ENCODE measurements at places on chromosomes 3 and 15. TPM values are rescaled to one million over a fixed set of nuclear protein-coding genes. Genes with fewer than 3 reads are reported as not detected.

DNA sequence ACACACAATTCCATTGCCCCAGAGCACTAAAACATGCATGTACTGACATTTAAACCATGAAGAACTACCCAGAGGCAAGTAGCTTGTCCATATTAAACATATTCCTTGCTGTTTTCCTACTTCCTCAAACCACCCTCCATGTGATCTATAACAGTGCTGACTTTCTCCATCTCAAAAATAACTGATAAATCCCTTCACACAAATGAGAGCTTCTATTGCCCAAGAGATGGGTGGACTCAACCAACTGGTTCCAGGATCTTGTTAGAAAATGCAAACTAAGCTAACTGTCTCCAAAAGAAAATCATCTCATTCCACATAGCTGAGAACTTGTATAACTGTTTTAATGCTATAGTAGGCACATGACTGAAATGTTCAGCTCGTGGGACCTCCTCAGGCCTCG is 29.6 kb downstream of the DCLK3 start:
- H3K27me3 ChIP-seq: no peaks in the 10 kb centered on the region
- H3K4me3 ChIP-seq: no peak overlapping the region
- H3K27ac ChIP-seq: no peak overlapping the region
- DNase-seq: no peak
- no peaks in the 10 kb centered on the region for H3K4me1 ChIP-seq

DNA sequence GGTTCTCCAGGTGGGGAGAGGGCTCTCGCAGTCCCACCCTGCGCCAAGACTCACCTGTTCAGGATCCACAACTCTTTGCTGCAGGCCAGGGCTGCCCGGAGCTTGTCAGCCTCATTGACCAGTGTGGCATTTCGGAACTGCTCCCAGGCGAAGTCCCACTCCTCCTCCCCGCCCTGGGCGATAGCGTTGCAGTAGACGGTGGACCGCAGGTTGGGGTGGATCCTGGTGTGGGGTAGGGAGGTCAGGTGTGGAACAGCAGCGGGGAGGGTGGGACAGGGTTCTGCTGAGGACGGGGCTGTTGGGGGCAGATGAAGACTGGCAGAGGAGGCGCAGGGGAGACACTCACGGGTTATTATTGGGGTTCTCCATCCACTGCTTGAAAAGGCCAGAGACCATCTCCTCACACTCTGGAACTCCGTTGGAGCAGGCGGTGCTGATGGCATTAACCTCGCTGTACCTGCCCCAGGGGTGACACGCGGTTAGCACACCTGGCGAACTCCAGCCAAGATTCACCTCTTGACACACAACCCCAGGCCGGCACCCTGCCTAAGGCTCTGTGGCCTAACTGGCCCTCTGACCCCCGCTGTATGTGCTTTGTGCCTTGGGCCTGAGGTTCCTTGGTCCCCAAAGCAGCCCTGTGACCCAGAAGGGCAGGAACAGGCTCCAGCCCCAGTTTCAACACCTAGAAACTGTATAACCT is 16.1 kb downstream of the MESP2 start:
- H3K27ac ChIP-seq: no peak overlapping the region
- no peak for DNase-seq
- H3K27me3 ChIP-seq: no peaks in the 10 kb centered on the region

DNA sequence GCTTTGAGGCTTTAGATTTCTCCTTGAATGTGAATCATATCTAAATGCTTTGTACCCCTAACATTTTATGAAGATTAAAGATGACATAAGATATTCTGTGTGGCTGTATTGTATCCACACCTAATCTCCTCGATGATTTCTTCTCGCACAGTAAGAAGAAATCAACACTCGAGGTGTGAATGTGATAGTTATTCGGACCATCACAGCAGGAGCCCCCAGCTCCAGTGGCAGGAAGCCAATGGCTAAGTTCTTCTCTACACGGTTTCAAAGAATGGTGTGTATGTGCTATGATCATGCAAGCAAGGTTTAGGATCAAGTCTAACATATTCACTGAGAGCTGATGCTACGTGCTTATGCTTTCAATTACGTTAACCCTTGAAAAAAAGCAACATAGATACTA is 271.0 kb downstream of the SUCLG2 start:
- no peaks in the 10 kb centered on the region for H3K4me1 ChIP-seq
- no peak for DNase-seq
- no peak overlapping the region for H3K4me3 ChIP-seq
- no peak overlapping the region for H3K27ac ChIP-seq
- H3K36me3 ChIP-seq: peaks cover 4% of the 10 kb centered on the region

GRCh38 chr3:72175296-72175858 is 390.4 kb upstream of the PROK2 start:
- no peak overlapping the region for H3K4me3 ChIP-seq
- peaks cover 7% of the 10 kb centered on the region for H3K27me3 ChIP-seq
- peaks cover 15% of the 10 kb centered on the region for H3K4me1 ChIP-seq
- DNase-seq: no peak
- H3K27ac ChIP-seq: no peak overlapping the region
- H3K36me3 ChIP-seq: no peaks in the 10 kb centered on the region

GRCh38 chr3:101836652-101837598 is 12.4 kb upstream of the NFKBIZ start:
- no peak for DNase-seq
- no peaks in the 10 kb centered on the region for H3K27me3 ChIP-seq
- H3K27ac ChIP-seq: no peak overlapping the region
- H3K36me3 ChIP-seq: no peaks in the 10 kb centered on the region

- peaks cover 88% of the 10 kb centered on the region for H3K4me1 ChIP-seq
- peak; percentile 86 for DNase-seq
- peak overlapping the region; percentile 93 for H3K27ac ChIP-seq
Measured at GRCh38 chr15:74782259-74783071, 585 bp downstream of the CSK start.

DNA sequence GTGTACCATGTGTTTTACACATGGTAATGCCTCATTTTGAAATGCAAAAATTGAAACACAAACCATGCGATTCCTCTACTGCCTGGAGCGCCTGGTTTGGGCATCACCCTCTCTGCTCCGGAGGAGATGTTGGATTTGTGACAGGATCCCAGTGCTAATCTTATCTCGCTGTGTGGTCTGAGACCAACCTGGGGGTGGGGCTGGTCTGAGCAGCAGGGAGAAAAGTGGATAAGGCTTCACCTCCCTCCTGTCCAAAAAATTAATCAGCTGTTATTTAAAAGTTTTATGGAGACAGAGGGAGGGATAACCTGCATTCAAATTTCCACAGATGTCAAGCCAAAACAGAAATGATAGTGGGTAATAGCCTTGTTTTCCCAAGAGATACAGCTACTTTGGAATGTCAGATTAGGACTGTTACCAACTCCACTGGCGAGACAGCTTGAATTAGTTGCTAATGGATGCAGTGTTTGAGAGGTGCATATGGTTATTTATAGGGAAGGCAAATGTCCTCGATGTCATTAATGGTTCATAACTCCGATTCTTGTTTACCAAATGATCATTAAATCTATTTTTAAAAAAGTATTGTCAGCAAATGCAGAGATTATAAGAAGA is 54.0 kb upstream of the SKOR1 start:
- no peaks in the 10 kb centered on the region for H3K27me3 ChIP-seq
- no peak overlapping the region for H3K4me3 ChIP-seq
- H3K36me3 ChIP-seq: no peaks in the 10 kb centered on the region

DNA sequence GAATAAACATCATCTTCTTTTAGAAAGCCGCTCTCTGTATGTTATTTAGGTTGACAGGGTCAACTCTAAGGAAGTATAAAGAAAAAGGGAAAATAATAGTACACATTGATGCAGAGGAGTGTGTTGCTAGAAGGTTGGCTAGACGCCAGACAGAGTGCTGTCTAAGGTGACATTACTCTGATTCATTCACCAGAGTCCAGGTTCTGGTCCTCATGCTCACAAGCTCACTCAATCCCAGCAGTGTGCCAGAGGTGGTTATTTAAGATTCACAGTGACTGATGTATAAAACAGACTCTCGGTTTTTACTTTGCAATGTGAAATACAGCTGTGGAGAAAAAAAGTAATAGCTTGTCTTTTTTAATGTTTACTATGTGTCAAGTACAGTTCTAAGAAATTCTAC is 1.7 kb downstream of the CFAP44 start:
- H3K4me1 ChIP-seq: no peaks in the 10 kb centered on the region
- no peak for DNase-seq
- H3K36me3 ChIP-seq: peaks cover 9% of the 10 kb centered on the region
- H3K4me3 ChIP-seq: no peak overlapping the region

- no peak overlapping the region for H3K27ac ChIP-seq
- no peak overlapping the region for H3K4me3 ChIP-seq
- H3K27me3 ChIP-seq: no peaks in the 10 kb centered on the region
- no peak for DNase-seq
Measured at GRCh38 chr3:133965906-133966305, 63.8 kb downstream of the SLCO2A1 start.

DNA sequence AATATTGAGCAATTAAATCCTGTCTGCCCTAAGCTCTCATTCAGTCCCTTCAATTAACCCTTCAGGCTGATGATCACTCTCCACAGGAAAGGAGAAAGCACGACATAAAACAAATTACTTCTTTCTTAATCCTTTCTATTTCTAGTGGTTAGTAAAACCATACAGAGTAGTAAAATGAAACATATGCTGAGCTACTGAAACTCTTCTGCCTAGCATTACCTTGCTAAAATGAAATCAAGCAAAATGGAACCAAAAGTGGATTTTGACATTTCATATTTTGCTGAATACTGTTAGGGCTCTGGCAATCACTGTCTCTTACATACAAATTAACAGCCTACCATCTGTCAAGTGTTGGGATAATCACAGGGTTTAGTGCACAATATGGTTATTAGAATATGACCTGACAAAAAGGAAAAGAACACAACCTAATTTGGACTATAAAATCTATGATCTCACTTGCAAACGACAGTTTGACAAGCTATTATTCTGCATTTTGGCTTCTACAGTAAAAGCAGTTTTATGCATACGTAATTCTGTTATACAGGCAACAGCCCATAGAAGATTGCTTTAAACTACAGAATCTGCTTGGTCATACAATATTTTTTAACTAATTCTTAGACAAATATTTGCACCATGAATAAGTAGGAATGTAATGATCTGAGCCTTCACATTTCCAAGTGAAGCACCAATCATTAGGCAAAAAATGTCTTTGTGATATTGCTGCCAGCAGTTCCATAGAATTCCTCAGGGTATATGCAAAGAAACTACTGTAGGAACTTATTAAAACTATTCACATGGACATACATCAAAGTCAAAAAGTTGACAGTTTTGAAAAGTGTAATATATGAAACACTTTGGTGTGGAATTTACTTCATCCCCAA is 105.0 kb downstream of the FHIT start:
- H3K27me3 ChIP-seq: no peaks in the 10 kb centered on the region
- no peak overlapping the region for H3K4me3 ChIP-seq
- H3K36me3 ChIP-seq: no peaks in the 10 kb centered on the region
- no peak overlapping the region for H3K27ac ChIP-seq

- no peak overlapping the region for H3K4me3 ChIP-seq
- H3K27ac ChIP-seq: no peak overlapping the region
- no peaks in the 10 kb centered on the region for H3K4me1 ChIP-seq
- H3K36me3 ChIP-seq: no peaks in the 10 kb centered on the region
- peaks cover 11% of the 10 kb centered on the region for H3K27me3 ChIP-seq
- no peak for DNase-seq
Measured at GRCh38 chr15:65414841-65415621, 7.7 kb downstream of the IGDCC4 start.

- no peaks in the 10 kb centered on the region for H3K27me3 ChIP-seq
- no peak for DNase-seq
- no peaks in the 10 kb centered on the region for H3K36me3 ChIP-seq
- no peaks in the 10 kb centered on the region for H3K4me1 ChIP-seq
- H3K27ac ChIP-seq: no peak overlapping the region
Measured at GRCh38 chr3:45198264-45199260, 27.5 kb downstream of the TMEM158 start.

DNA sequence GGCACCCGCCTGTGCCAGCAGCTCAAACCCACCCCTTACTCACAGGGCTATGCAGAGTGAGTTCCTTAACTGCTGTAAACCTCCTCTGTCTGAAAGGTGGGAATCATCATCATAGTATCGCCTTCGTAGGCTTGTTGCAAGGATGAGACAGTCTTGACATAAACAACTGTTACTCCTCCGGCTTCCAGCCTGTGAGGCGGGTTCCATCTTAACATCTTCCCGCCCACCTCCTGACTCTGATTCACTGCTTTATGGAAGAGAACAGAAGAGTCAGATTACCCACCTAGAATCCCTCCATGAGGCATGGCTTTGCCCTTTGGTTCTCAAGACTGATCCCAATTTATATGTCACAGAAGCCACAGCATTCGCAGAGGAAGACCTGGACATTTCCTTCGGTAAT is 21.9 kb downstream of the POLR2M start:
- no peak overlapping the region for H3K27ac ChIP-seq
- H3K4me3 ChIP-seq: no peak overlapping the region
- no peaks in the 10 kb centered on the region for H3K4me1 ChIP-seq
- DNase-seq: no peak
- H3K36me3 ChIP-seq: no peaks in the 10 kb centered on the region

DNA sequence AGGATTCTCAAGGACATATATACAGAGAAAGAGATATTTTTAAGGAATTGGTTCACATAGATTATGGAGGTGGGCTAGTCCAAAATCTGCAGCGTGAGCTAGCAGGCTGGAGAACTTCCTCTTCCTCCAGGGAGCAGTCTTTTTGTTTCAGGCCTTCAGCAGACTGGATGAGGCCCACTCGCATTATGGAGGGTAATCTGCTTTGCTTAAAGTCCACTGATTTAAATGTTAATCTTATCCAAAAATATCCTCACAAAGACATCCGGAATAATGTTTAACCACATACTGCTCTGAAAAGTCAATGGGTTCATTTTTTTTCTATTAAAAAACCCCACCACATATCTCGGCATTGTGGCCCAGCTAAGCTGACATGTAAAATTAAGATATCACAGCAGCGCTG is 22.2 kb upstream of the NRROS start:
- no peak overlapping the region for H3K4me3 ChIP-seq
- H3K4me1 ChIP-seq: peaks cover 12% of the 10 kb centered on the region
- no peaks in the 10 kb centered on the region for H3K27me3 ChIP-seq
- no peak overlapping the region for H3K27ac ChIP-seq
- H3K36me3 ChIP-seq: no peaks in the 10 kb centered on the region
- DNase-seq: no peak

GRCh38 chr3:15815696-15816095 is 17.9 kb upstream of the ANKRD28 start:
- no peaks in the 10 kb centered on the region for H3K36me3 ChIP-seq
- no peaks in the 10 kb centered on the region for H3K4me1 ChIP-seq
- H3K27ac ChIP-seq: no peak overlapping the region
- no peak overlapping the region for H3K4me3 ChIP-seq

CORO2B gene
- total RNA-seq: not detected

SLC22A13 gene
- total RNA-seq: 0.22 TPM

TRIM71 gene
- 0.03 TPM for total RNA-seq

CPN2 gene
- not detected for total RNA-seq

ZDHHC23 gene
- total RNA-seq: 3.2 TPM

LRRC3B gene
- total RNA-seq: not detected

CHST14 gene
- total RNA-seq: 5.1 TPM

HTD2 gene
- total RNA-seq: 7.2 TPM

Measured in CD4-positive, alpha-beta T cell (primary cell).